ENCODE measurements at places on chromosomes 7 and 10.

- no peak for DNase-seq
Observed at GRCh38 chr7:7564323-7564780, 2.3 kb upstream of the MIOS start.

DNA sequence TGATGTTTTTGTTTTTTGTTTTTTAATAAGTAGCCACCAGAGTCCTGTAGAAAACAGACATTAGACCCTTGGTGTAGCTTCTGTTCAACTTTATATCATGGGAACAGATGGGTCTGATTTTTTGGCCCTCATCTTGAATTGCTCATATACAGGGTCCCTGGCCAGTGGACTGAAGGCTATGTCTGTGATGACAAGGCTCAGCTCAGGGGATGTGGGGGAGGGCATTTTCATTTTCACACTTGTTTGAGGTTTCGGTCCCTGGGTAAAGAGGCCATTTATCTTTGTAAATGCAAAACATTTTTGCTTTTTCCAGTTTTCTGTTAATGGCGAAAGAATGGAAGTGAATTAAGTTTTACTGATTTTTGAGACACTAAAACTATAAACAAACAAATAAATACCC lies 257.6 kb upstream of the PHYHIPL start:
- no peak for DNase-seq

- no peak for DNase-seq
Observed at GRCh38 chr10:396535-397220, 261.4 kb downstream of the ZMYND11 start.

- no peak for DNase-seq
Observed at GRCh38 chr10:1187151-1187854, 131.1 kb downstream of the WDR37 start.

DNA sequence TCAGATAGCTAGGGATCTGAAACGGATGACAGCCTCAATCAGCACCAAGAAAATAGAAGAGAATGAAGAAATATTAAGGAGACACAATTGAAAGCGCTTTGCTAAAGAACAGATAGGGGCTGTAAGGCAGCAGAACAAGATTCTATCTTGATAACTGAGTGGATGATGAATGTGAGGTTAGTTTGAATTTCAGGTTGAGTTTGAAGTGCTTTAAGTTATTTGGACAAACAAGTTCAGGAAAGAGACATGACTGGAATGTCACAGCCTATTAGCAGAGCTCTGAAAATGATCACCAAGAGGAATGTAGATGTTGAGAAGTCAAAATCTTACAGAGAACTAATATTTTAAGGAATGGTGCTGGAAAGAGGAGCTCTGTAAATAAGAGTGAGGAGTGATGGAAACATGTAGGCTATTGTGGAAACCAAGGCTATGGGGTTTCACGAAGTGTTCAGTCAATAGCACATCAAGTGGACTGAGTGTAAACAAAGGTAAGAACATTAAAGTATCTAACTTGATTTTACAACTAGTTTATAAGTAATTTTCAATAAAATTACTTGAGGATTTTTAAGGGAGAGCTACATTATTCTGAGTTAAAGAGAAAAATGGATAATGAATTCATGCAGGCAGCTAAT lies 61.6 kb downstream of the MEST start:
- no peak for DNase-seq

DNA sequence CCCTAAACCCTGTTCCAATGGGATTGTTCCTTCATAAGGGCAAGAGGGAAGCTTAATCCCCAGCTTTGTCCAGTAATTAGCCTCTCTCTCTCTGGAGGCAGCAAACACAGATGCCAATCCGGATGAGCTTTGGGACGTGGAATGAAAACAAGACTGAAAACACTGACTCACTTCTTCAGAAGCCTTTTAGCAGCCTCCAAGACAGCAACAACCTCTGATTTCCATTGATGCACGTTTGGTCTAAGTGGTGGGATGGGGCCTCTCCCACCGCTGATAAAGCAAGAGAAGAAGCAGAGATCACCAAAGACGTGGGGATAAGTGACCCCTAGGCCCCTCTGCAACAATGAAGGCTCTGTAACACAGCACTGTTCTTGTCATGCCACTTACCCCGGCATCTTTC lies 5.8 kb upstream of the GFRA1 start:
- no peak for DNase-seq

- DNase-seq = no peak
Observed at GRCh38 chr10:131166486-131166885, 145.0 kb downstream of the TCERG1L start.

- no peak for DNase-seq
Observed at GRCh38 chr7:134828361-134828760, 48.9 kb downstream of the CALD1 start.

- DNase-seq = peak; percentile 47
Observed at GRCh38 chr10:79070081-79070605, 1.4 kb downstream of the ZMIZ1 start.

GRCh38 chr7:154583454-154583853 lies 419.5 kb downstream of the PAXIP1 start:
- DNase-seq = no peak

GRCh38 chr10:115956225-115957011 lies 316.6 kb downstream of the GFRA1 start:
- DNase-seq = no peak

DNA sequence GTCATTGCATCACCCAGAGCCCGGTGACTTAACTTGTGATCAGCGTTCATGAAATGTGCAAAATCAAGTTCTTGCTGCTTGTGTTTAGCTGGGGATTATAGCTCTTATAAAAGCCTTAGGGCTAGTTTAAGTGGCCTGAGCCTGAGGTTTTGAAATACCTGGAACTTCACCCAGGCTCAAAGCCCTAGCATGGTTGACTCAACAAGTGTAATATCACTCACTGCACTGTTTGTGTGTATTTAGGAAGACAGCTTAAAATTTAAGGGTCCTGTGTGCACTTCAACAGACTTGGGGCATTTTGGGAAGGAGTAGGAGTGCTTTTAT lies 489.5 kb downstream of the GATA3 start:
- DNase-seq = no peak

DNA sequence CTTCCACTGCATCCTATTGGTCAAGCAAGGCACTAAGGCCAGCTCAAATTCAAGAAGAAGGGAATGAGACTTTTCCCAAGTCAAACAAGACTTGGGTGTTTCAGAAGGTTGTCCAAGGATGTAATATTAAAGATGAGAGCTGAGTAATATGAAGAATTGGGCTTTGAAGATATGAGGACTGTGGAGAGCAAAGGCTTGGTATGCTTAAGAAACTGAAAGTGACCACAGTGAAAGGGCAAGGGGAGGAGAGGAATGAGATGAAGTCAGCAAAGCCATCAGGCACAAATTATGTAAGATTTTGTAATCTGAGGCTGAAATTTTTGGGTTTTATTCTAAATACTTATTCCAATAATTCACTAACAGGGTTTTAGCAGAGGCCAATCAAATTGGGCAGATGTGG lies 38.6 kb upstream of the NPY start:
- no peak for DNase-seq

DNA sequence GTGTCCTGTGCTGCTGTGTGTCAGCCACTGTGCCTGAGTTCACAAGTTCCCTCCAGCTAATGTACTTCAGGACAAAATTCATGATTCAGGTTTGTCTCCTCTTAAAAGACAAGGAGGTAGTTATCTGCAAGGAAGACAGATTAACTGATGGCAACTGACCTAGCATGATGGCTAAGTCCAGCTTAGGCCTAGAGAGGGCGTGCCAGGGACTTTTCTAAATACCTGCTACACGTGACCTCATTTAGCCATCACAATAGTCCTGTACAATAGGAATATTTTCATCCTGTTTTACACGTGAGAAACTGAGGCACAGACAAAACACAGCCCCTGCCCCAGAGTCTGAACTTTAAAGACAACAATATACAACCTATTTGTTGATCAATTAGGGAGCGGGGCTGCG lies 275.7 kb downstream of the XPNPEP1 start:
- DNase-seq = no peak

- no peak for DNase-seq
Observed at GRCh38 chr7:25624833-25625232, 396.5 kb upstream of the NPVF start.

DNA sequence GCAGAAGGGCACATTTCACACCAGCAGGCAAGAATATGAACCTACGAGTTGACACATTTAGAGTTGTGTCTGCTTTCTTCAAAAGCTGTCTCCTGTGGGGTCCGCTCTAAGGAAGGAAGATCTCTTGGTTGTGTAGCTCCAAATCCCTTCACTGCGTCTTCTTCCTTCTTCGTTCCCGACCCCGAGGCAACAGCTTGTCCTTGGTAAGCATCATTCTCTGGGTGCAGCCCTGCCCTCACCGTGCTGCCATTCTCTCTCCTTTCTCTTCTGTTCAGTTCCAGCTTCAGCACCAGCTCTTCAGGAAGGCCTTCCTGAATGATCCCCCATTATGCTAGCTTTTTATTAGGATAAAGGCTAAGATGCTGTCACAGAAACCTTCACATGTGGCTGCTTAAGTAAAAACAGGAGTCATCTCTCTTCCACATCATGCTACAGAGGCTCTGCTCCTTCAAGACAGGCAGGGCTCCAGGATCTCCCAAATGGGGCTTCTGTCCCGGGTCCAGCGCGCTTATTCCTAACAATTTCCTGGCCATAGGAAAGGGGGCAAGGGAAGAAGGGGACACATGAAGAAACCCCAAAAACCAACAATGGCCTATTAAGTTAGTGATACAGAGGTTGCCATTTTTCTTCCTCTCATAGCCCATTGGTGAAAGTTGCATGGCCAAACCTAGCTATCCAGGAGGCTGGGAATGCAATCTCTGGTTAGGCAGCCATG lies 52.2 kb upstream of the SHH start:
- no peak for DNase-seq

GRCh38 chr7:132141109-132141508 lies 435.2 kb downstream of the PLXNA4 start:
- DNase-seq = no peak

DNA sequence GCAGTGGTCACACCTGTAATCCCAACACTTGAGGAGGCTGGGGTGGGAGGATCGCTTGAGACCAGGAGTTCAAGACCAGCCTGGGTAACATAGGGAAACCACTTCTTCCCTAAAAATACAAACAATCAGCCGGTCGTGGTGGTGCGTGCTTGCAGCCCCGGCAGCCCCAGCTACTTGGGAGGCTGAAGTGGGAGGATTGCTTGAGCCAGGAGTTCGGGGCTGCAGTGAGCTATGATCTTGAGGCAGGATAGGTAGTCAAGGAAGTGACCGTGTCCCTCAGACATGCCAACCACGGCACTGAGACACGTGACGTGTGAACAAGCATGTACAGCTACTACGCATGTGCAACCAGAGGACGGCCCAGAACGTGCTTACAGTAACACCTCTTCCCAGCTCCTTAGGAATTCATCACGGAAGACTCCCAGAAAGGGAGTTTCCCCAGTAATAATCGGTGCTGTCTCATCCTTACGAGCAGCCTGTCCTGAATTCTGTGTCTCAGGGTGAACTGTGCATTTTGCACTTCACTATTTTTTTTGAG lies 5.3 kb downstream of the GUSB start:
- DNase-seq = no peak

- DNase-seq = no peak
Observed at GRCh38 chr10:89404104-89405047, 10.0 kb upstream of the IFIT5 start.

DNA sequence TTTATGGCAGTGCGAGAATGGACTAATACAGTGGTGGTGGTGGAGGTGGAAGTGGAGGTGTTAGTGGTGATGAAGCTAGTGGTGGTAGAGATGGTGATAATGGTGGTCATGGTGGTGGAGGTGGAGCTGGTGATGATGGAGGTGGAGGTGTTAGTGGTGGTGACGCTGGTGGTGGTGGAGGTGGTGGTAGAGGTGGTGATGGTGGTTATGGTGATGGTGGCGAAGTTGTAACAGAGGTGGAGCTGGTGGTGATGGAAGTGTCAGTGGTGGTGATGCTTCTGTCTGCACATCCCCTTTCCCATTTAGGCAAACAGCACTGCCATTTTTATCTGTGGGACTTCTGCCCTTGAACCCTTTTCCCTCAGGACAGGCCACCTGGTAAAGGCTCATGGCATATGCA lies 7.4 kb upstream of the PTPRN2 start:
- DNase-seq = no peak

- DNase-seq = peak; percentile 49
Observed at GRCh38 chr10:119344381-119344780, 137.0 kb downstream of the GRK5 start.

- DNase-seq = no peak
Observed at GRCh38 chr7:19815546-19815945, 42.1 kb upstream of the TMEM196 start.

DNA sequence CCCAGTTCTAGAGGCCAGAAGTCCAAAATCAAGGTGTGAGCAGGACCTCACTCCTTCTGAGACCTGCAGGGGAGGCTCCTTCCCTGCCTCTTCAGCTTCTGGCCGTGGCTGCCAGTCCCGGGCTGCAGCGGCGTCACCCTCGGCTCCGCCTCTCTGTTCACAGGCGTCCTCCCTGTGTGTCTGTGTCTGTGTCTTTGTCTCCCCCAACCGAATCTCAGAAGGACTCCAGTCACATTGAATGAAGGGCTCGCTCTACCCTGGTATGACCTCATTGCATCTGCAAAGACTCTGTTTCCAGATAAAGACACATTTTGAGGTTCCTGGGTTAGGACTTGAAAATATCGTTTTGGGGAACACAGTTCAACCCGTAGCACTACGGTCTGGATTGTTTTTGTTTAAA lies 33.1 kb upstream of the GALNT11 start:
- DNase-seq = peak; percentile 76

GRCh38 chr7:16412274-16413254 lies 8.8 kb downstream of the CRPPA start:
- DNase-seq = no peak

DNA sequence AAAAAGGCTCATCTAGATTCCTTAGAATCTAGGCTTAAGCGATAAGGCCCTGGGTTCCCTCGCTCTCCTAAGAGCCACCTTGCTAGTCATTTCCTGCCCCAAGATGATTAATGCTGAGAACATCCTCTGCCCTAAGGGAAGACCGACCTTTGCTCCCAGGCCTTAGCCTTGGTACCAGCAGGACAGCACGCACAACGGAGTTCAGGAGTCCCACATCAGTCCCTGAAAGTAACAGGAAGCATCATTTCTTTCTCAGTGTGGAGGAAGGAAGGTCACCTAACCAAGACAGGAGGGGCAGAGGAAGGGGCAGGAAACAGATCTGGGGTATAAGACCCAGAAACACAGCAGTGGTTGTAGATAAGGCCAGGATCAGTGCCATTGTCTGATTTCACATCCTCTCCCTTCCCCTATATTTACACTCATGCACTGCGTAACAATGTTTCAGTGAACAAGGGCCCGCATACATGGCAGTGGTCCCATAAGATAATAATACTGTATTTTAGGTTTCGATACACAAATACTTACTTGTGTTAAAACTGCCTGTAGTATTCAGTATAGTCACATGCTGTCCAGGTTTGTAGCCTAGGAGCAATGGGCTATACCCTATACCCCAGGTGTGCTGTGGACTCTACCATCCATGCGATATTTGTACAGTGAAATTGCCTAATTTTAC lies 8.1 kb upstream of the FAM107B start:
- no peak for DNase-seq

GRCh38 chr7:157429001-157429679 lies 92.3 kb downstream of the DNAJB6 start:
- peak; percentile 61 for DNase-seq

GRCh38 chr7:102834999-102835398 lies 77.8 kb upstream of the LRRC17 start:
- peak; percentile 44 for DNase-seq

- DNase-seq = no peak
Observed at GRCh38 chr10:110312206-110312605, 7.5 kb upstream of the SMNDC1 start.

- peak; percentile 79 for DNase-seq
Observed at GRCh38 chr7:22001345-22002004, 55.8 kb upstream of the CDCA7L start.
